ENCODE measurements at places on chromosomes 3 and 15. TPM values are rescaled to one million over a fixed set of nuclear protein-coding genes. Genes with fewer than 3 reads are reported as not detected.

- no peaks in the 10 kb centered on the region for H3K27me3 ChIP-seq
- no peak overlapping the region for H3K27ac ChIP-seq
- no peak for DNase-seq
- no peaks in the 10 kb centered on the region for H3K4me1 ChIP-seq
- H3K36me3 ChIP-seq = no peaks in the 10 kb centered on the region
These were observed 40.2 kb downstream of the SLC12A8 start for GRCh38 chr3:125172346-125172745.

DNA sequence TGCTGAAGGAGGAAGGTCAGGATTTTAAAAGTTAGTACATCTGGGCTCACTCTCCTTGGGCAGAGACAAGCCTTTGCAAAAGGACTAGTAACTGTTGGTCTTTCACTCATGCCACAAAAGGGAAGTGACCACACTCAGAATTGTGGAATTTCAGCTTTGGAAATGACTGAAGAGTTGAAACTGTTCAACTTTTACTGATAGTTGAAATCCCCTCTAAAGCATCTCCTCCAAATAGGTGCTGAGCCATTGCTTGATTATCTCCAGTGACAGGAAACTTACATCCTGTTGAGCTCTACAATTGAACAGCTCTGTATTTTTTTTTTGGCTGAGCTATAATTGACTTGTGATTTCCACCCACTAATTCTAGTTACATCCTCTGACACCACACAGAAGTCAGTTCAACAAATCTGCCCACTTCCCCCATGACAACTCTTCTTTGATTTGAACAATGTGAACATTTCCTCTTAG, 254.8 kb upstream of the TPRG1 start:
- no peak overlapping the region for H3K27ac ChIP-seq
- H3K27me3 ChIP-seq = no peaks in the 10 kb centered on the region
- no peaks in the 10 kb centered on the region for H3K36me3 ChIP-seq

DNA sequence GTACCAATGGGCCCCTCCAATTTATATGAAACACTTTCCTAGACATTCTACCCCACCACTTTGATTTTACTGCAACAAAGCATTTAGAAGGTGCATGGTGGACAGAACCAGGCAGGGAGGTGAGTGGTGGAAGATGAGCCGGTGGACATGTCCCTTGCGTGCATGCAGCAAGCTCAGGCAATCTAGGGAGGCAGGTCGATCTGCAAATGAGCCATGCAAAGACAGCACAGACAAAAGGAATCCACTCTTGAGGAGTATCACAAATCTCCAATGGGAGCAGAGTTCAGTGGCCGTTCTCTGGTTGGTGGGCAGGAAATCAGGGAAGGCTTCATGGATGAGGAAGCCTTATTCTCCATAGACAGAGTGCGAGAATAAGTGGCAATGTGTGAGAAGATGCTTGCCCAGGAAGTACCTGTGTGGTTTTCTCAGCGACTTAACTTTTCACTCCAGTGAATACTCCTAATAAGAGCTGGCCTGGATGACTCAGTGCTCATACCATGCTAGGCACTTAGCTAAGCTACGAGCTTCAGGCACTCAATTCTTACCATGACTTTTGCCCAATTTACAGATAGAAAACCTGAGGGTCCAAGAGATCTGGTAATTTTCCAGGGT, 152.5 kb downstream of the FOXP1 start:
- no peak overlapping the region for H3K4me3 ChIP-seq
- H3K36me3 ChIP-seq = no peaks in the 10 kb centered on the region
- peak overlapping the region; percentile 59 for H3K27ac ChIP-seq
- DNase-seq = no peak

Gene CCDC39
- total RNA-seq = not detected

Gene KNG1
- not detected for total RNA-seq

Gene GPR62
- not detected for total RNA-seq

- no peak overlapping the region for H3K27ac ChIP-seq
- H3K4me1 ChIP-seq = no peaks in the 10 kb centered on the region
- peaks cover 11% of the 10 kb centered on the region for H3K36me3 ChIP-seq
These were observed 90.4 kb downstream of the PRICKLE2 start for GRCh38 chr3:64134882-64135281.

DNA sequence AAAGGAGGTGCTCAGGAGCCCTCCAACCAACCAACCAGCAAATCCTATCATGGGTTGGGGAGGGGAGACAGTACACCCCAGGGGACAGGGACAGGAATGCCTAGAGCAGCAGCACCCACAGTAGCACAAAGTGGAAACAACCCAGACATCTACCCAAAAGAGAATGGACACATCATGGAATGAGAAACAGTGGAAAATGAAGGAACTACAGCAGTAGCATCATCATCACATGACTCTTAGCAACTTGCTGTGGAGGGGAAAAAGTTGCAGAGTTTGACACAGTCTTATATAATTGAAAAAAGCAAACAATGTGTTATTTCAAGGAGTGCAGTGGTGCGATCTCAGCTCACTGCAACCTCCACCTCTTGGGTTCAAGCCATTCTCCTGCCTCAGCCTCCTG, 11.0 kb downstream of the C3orf22 start:
- H3K4me3 ChIP-seq = no peak overlapping the region
- H3K36me3 ChIP-seq = no peaks in the 10 kb centered on the region
- H3K27ac ChIP-seq = no peak overlapping the region
- no peak for DNase-seq
- no peaks in the 10 kb centered on the region for H3K4me1 ChIP-seq
- H3K27me3 ChIP-seq = peaks cover 2% of the 10 kb centered on the region

DNA sequence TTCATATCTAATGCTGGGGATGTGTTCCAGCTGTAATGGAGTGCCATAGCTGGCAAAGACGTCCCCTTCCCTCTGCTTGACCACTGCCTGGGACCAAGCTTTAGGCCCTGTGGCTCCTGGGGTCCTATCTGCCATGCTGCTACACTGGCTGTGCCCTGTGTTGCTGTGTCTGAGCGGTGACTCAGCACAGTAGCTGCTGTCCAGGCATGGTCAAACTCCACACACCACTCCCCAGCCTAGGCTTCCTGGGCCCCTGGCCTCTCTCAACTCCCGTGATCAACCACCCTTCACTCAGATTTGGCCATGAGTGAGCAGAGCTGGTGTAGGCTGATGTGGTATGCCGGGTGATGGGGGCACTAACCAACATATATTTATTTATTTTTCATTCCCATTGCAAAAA, 27.0 kb downstream of the EPHB1 start:
- H3K27me3 ChIP-seq = no peaks in the 10 kb centered on the region
- no peaks in the 10 kb centered on the region for H3K36me3 ChIP-seq
- no peaks in the 10 kb centered on the region for H3K4me1 ChIP-seq
- no peak overlapping the region for H3K27ac ChIP-seq

DNA sequence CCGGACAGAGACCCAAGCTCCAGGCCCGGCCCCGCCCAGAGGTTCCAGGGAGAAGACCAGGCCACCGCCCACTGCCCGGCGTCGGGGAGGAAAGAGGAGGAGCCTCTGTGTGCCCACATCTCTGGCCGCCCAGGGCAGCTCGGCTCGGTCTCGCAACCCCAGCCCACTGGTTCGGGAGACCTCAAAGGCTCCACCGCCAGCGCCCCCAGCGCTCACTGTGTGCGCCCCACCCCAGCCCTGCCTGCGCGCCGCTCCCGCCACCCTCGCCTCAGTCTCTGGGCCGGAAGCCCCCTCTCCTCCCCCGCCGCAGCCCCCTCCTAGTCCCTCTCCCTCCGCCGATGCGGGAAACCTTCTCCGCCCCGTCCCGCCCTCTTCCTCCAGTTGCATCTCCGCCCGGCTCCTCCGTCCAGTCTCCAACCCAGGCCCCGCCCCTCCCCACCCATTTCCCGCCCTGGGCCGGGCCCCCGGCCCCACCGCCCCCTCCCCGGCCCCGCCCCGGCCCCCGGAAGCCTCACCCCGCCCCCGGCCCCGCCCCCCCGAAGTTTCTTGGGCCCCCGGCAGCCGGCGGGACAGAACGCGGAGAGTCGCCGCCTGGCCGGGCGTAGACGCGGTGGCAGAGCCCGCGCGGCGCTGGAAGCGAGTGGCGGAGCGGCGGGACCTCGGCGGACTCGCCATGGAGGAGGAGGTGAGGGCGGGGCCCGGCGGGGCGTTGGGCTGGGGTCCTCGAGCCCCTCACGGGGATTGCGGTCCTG, at the start of gene PLEKHO2:
Gene PLEKHO2 (plus strand): TSS at position 572 of the 752 bp plus-strand sequence. CDS start 102 bp downstream, at position 674.
- peak within 1 kb of the TSS; percentile 92 for H3K27ac ChIP-seq
- H3K36me3 ChIP-seq = no peaks in the 10 kb centered on the region
- H3K4me1 ChIP-seq = peaks cover 34% of the 10 kb centered on the region
- peak within 1 kb of the TSS; percentile 88 for H3K4me3 ChIP-seq
- no peaks in the 10 kb centered on the region for H3K27me3 ChIP-seq

GRCh38 chr3:152245498-152246170, 23.1 kb upstream of the MBNL1 start:
- DNase-seq = no peak
- no peaks in the 10 kb centered on the region for H3K4me1 ChIP-seq
- H3K27me3 ChIP-seq = no peaks in the 10 kb centered on the region
- no peak overlapping the region for H3K4me3 ChIP-seq

Gene RYR3
- 3.1 TPM for total RNA-seq

- no peaks in the 10 kb centered on the region for H3K27me3 ChIP-seq
- H3K4me3 ChIP-seq = no peak overlapping the region
- no peak for DNase-seq
- peaks cover 12% of the 10 kb centered on the region for H3K36me3 ChIP-seq
These were observed 59.0 kb downstream of the GRIP2 start for GRCh38 chr3:14481018-14481645.

- H3K36me3 ChIP-seq = no peaks in the 10 kb centered on the region
- H3K27ac ChIP-seq = peak overlapping the region; percentile 66
- no peaks in the 10 kb centered on the region for H3K27me3 ChIP-seq
- DNase-seq = no peak
- no peak overlapping the region for H3K4me3 ChIP-seq
- H3K4me1 ChIP-seq = peaks cover 34% of the 10 kb centered on the region
These were observed 93.8 kb upstream of the TGFBR2 start for GRCh38 chr3:30512576-30512975.

Gene SI
- total RNA-seq = not detected

DNA sequence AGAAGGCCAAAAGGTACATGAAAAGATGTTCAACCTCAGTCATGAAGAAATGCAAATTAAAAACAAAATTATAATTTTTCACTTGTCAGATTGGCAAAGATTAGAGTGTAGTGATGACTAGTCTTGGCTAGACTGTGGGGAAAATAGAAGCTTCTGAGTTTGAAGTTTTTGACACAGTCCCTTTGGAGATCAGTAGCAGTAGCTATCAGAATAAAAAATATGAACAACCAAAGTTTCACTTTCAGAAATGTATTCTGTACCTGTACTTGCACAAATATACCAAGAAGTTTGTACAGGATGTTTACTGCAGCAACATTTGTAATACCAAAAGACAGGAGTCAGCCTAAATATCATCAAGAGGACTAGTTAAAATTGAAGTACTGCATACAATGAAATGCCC, 14.1 kb downstream of the ATP2C1 start:
- no peak overlapping the region for H3K4me3 ChIP-seq
- DNase-seq = no peak
- H3K27me3 ChIP-seq = no peaks in the 10 kb centered on the region
- H3K27ac ChIP-seq = no peak overlapping the region

GRCh38 chr3:111846717-111847116, 12.3 kb upstream of the PHLDB2 start:
- DNase-seq = no peak
- no peaks in the 10 kb centered on the region for H3K36me3 ChIP-seq
- no peak overlapping the region for H3K4me3 ChIP-seq
- H3K27ac ChIP-seq = no peak overlapping the region
- H3K4me1 ChIP-seq = no peaks in the 10 kb centered on the region
- no peaks in the 10 kb centered on the region for H3K27me3 ChIP-seq

- H3K36me3 ChIP-seq = no peaks in the 10 kb centered on the region
- H3K27ac ChIP-seq = no peak overlapping the region
These were observed 4.9 kb downstream of the HAUS2 start for GRCh38 chr15:42553554-42553953.

Gene SLC6A1
- total RNA-seq = 6.3 TPM

DNA sequence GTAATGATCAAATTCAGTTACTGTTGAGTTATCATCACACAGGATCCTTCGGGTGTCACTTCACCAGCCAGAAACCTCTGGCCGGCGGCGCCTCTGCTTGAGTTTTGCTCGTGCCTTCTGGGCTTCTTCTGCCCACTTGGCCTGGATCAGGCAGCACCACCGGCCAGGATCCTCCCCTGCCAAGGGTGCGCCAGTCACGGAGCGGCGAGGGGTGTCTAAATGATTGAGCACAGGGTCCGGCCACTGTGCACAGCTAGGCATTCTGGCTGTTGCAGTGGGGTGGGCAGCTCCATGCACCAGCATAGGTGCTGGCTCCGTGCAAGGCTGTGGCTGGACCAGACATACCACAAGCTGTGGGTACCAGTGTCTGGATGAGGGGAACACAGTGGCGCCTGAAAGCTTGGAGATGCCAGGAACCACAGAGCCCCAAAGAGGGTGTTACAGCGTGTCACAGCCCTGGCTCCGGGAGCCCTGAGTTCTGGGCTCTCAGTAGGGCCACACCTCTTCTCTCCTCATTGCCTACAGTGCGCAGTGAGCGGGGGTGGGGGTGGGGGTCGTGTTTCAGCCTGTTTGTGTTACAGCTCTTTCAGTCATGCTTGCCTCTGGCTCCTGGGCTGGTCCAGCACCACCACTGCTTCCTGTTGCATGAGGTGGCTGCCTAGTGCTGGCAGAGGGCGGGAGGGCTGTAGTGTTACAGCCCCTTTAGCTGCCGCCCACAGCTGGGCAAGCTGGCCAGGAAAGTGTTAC, 169.4 kb downstream of the FNDC3B start:
- peak overlapping the region; percentile 3 for H3K4me3 ChIP-seq
- H3K27me3 ChIP-seq = no peaks in the 10 kb centered on the region
- H3K4me1 ChIP-seq = peaks cover 21% of the 10 kb centered on the region
- DNase-seq = peak; percentile 37
- peak overlapping the region; percentile 95 for H3K27ac ChIP-seq

- no peak for DNase-seq
- H3K27me3 ChIP-seq = no peaks in the 10 kb centered on the region
- H3K27ac ChIP-seq = peak overlapping the region; percentile 89
- peaks cover 19% of the 10 kb centered on the region for H3K4me1 ChIP-seq
- H3K4me3 ChIP-seq = peak overlapping the region; percentile 100
These were observed 1.1 kb upstream of the INTS14 start for GRCh38 chr15:65611888-65612615.

Gene TRPC1
- 12.3 TPM for total RNA-seq

Gene TEX55
- not detected for total RNA-seq

- no peak overlapping the region for H3K27ac ChIP-seq
- DNase-seq = peak; percentile 50
- H3K27me3 ChIP-seq = no peaks in the 10 kb centered on the region
- H3K4me1 ChIP-seq = no peaks in the 10 kb centered on the region
- H3K36me3 ChIP-seq = no peaks in the 10 kb centered on the region
These were observed 45.8 kb upstream of the PCSK6 start for GRCh38 chr15:101535170-101535902.

Gene IL20RB
- not detected for total RNA-seq

DNA sequence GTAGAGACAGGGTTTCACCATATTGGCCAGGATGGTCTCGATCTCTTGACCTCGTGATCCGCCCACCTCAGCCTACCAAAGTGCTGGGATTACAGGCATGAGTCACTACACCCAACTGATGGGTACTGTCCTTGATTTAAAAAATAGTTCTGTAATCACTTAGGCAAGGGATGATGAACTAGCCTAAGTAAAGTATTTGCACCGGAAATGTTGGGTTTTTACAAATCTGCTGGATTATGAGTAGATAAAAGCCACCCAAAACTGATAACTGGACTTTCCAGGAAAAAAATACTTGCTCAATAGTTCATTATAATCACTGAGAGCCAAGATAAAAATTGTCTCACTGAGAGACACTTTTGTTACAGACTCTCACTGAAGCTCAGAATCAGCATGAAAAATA, 218.0 kb downstream of the WNT5A start:
- H3K4me3 ChIP-seq = no peak overlapping the region
- DNase-seq = no peak
- no peaks in the 10 kb centered on the region for H3K4me1 ChIP-seq
- no peaks in the 10 kb centered on the region for H3K27me3 ChIP-seq
- H3K27ac ChIP-seq = no peak overlapping the region
